Caudate nucleus (tissue), 63 donors: ENCODE measurements at places on chromosomes 7 and 10.

- no peak for DNase-seq
These were observed 2.9 kb downstream of the CTBP2 start for GRCh38 chr10:125157505-125157904.

DNA sequence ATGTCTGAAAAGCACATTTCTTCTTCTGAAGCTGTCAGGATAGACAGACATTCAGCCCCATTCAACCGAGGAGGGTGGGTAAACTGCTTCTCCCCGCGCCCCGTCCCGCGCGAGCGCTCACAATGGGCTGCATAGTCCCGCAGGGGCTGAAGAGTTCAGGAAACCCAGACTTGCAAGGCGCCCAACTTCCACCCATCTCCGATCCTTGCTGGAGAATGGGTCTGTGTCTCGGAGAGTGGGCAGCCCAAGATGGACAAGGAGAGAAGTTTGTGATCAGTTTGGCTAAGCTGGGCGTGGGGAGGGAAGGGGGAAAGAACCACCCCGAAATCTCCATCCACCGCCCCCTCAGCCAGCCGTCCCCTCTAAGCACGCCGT, 686 bp downstream of the AASS start:
- DNase-seq, result no peak

- DNase-seq, result no peak
These were observed 239.9 kb upstream of the ZMIZ1 start for GRCh38 chr10:78828647-78829539.

DNA sequence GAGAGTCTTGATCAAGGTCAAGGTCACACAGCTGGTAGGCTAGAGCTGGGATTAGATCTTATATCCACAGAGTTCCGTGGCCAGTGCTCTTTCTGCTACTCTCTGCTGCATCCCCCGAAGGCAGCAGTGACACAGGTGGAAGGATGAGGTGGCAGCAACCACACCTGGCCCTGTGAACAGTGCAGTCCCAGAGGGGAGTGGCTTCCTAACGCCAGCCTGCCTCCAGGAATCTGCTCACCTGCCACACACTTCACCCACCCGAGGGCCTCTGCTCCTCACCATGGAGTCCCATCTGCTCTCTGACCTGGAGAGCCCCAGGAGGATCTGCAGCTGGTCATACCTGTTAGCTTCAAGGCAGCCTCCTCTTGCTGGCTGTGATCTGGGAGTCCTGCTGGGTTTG, 484.2 kb downstream of the PLXNA4 start:
- no peak for DNase-seq

- DNase-seq, result no peak
These were observed 3.4 kb upstream of the SLC18A2 start for GRCh38 chr10:117237401-117237991.

DNA sequence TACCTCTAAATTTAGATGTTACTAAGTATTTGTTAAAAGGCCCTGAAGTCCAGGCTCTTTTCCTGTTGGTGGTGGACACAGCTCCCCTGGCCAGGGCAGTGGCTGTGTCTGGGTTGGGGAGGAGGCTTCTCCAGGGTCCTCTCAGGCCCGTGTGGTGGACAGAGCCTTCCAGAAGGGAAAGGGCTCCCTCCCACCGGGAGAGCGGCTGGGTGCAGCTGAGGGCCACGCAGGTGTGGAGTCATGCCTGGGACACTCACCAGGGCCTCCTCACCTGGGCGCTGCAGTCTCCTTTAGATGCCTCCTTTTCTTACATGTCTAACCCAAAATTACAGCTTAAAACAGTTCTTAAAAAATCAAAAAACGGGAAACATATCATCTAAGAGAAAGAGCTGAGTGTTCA, 128.2 kb upstream of the TCERG1L start:
- no peak for DNase-seq

GRCh38 chr7:113267885-113268284, 149.5 kb upstream of the SMIM30 start:
- no peak for DNase-seq

DNA sequence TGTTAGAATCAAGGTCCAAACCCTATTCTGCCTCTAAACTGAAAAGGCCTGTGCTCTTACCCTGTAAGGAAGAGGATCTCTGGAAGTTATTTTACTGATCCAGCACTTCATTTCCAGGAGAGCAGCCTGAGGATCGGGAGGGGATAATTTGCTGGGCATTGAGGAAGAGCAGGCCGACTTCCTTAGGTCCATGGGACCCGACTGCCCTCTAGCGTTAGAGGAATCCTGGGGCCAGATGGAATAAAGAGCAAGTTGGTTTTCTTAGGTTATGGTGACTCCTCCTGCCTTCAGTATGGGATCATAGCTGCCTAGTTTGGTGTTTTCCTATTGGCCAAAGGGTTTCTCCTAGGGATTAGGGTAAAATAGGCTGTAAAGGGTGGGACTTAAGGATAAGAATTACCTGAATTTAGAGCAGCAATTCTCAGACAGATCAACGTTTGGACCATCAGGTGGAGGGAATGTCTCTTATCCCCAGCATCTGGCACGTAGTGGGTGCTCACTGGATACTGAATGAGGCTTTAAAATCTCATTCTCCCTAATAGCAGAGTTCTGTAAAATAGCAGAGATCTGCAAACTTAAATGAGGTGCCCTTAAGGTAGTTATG, 40.0 kb upstream of the SORBS1 start:
- peak; percentile 20 for DNase-seq

DNA sequence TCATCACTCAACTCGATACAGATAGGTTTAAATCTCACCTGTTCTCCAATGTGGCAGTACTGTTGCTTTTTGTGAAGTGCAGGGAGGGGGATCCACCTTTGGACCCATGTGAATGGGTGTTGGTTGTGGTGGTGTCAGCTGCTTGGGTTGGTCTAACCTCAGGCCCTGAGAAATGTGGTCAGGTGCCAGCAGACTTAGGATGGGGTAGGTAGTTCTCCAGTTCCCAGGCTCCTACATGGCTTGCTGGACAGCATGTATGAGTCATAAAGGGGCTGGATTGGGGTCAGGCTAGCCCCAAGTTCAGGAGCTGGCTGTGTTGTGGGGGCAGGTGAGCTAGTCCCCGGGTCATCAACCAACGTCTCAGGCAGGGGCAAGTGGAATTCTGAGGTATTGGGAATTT, 472.6 kb upstream of the CNTNAP2 start:
- DNase-seq, result no peak

GRCh38 chr7:15123901-15124300, 221.3 kb upstream of the DGKB start:
- no peak for DNase-seq

GRCh38 chr7:151754142-151754590, 122.7 kb downstream of the PRKAG2 start:
- peak; percentile 26 for DNase-seq

DNA sequence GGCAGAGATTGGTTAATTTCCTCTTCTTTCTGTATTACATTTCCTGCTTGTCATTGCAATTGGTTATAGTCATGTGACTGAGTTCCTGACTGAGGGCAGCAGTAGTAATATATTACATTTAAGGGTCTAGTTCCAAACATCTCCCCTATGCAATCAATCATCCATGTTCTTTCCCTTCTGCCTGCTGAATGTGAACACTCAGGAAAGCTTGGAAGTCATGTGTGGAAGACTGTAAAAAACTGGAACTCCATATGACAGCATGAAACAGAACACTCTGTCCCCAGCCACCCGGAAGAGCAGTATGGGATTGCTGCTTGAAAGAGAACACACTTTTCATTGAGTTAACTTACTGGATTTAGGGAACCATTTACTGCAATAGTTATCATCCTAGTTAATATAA, 459.7 kb upstream of the SEMA3A start:
- DNase-seq, result no peak

GRCh38 chr7:76064208-76064970, 16.5 kb downstream of the MDH2 start:
- no peak for DNase-seq

GRCh38 chr10:132654708-132655661, 117.4 kb downstream of the INPP5A start:
- peak; percentile 41 for DNase-seq

- DNase-seq, result no peak
These were observed 9.3 kb upstream of the PNLIPRP3 start for GRCh38 chr10:116418389-116418788.

- no peak for DNase-seq
These were observed 31.1 kb downstream of the LMTK2 start for GRCh38 chr7:98137826-98138151.

DNA sequence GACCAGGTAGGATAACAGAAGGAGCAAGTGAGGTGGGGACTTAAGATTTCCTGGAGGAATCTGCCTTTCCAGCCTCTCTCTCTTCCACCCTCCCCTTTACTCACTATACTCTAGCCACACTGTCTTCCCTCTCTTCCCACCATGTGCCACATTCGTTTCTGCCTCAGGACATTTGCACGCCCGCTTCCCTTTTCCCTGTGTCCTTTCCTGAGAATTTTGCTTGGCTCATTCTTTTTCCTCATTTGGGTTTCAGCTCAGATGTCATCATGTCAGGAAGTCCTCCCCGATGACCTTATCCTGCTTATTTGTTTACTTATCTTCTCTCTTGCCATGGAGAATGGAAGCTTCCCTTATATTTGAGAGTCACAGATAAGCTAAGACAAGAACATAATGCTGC, 363.8 kb downstream of the PRPF18 start:
- no peak for DNase-seq

- no peak for DNase-seq
These were observed 492 bp upstream of the VCL start for GRCh38 chr10:73997461-73997786.

GRCh38 chr10:59127991-59128390, 48.5 kb upstream of the PHYHIPL start:
- no peak for DNase-seq

DNA sequence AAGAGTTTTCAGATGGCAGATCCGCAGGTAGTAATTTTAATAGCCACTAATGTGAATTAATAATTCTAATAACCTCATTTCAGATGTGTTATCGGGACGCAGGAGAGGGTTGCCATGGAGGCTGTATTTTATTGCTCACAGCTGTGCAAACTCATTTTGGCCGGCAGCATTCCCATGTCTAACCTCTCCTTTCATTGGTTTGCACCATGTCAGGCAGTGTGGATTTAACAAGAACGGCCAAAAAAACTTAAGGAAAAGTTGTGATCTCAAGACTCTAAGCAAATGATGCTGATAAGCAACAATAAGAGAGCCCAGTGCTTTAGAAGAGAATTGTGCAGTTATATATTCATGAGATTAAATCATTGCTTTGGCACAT, 88.7 kb upstream of the NRP1 start:
- DNase-seq, result no peak

DNA sequence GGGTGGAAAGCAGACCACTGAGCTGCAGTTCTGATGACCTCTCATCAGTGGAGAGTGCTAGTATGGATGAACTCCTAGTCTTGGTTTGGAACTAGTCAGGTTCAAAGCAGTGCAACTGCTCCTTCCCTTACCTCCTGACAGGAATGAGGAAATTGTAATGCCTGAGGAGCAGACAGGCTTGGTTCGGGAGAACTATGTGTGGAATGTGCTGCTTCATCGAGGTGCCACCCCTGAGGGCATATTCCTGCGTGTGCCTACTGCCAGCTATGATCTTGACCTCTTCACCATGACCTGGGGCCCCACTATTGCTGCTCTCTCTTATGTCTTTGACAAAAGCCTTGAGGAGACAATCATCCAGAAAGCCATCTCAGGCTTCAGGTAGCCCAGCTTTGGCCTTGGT, 27.4 kb upstream of the NFKB2 start:
- DNase-seq, result no peak

DNA sequence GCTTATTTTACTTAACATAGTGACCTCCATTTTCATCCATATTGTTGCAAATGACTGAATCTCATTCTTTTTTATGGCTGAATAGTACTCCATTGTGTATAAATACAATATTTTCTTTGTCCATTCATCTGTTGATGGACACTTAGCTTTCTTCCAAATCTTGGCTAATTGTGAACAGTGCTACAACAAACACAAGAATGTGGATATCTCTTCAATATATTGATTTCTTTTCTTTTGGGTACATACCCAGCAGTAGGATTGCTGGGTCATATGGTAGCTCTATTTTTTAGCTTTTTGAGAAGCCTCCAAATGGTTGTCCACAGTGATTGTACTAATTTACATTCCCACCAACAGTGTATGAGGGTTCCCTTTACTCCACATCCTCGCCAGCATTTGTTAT, 58.0 kb downstream of the CREB5 start:
- DNase-seq, result no peak

DNA sequence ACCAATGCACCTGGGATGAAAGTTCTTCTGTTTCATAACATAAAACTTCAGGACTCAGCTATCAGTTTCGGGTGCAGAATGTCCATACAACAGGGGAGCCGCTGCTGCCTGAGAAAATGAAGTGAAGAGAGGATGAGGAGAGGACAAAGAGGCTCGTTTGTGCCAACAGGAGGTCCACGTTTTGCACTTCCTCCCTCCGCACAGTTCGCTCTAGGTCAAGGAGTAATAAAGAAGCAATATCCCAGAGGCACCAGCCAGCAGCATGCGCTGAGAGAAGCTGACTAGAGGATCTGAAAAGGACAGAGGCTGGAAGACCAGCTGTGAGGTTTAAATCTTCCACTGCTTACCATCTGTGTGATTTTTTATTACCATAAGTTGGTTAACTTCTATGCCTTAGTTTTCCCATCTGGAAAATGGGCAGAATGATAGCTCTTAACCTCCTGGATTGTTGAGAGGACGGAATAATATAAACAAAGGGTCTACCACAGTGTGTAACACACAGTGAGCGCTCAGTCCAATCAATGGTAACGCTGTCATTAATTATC, 709 bp downstream of the GPAM start:
- DNase-seq, result no peak

GRCh38 chr7:40847921-40848320, 713.1 kb downstream of the SUGCT start:
- DNase-seq, result no peak

DNA sequence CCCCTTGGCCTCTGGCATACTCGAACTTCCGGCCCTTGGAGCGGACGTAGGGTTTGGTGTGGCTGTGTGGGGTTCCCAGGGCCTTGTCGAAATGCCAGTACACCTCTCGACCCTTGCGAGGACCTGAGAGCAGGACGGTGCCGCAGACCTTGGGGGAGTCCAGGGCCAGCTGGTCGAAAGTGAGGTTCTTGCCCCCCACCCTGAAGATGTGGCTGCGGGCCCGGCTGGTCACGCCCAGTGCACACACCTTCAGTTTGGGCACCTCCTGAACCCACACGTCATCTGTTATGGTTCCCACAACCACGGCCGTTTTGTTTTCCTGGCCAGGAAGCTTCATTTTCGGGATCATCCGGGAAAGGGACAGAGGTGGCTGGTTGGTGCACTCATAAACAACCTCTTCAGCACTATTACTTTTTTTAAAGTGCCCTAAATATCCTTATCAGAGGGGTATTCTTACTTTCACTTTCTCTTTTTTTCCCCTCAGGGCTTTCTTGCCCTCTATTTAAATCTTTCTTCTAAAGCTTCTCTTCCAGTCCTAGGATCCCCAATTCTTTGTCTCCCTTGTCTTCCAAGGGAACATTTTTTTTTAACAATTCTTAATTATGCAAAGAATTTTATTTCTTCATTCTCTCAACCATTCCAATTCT, 44.9 kb upstream of the FAM3C start:
- DNase-seq, result no peak

- DNase-seq, result no peak
These were observed 239.3 kb upstream of the SEMA3C start for GRCh38 chr7:81158189-81158588.
